NCI-H1417 (cell line): ENCODE measurements at places on chromosomes 1 and 21.

DNA sequence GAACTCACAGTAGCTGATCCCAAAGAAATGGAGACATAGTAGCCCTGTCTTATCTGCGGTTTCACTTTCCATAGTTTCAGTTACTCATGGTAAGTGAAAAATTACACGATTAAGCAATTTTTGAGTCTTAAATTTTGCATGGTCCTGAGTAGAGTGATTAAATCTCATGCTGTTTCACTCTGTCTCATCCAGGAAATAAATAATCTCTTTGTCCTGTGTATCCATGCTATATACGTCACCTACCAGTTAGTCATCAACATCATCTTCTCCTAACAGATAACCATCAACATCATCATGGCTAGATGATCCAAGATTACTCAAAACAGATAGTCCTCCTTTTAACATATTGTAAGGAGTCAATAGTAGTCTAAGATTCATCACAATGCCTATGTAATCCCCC is 1589.3 kb downstream of the BRINP3 start:
- DNase-seq = no peak

DNA sequence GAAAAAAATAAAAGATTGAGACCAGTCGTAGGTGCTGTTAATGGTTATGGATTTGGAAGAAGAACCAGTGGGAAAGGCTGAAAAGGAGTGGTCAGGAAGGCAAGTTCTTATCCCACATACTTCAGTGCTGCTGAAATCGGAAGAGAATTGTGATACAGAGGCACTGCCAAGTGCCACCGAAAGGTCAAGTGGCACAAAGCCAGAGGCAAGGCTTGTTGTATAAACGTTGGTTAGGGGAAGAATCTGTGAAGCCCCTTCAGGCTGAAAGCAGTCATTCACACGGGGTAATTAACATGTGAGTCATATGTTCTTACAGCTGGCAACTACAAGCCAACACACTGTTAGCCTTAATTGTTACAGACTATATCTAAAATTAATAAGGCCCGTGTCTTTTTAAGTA is 48.8 kb downstream of the ZBTB40 start:
- peak; percentile 82 for DNase-seq

DNA sequence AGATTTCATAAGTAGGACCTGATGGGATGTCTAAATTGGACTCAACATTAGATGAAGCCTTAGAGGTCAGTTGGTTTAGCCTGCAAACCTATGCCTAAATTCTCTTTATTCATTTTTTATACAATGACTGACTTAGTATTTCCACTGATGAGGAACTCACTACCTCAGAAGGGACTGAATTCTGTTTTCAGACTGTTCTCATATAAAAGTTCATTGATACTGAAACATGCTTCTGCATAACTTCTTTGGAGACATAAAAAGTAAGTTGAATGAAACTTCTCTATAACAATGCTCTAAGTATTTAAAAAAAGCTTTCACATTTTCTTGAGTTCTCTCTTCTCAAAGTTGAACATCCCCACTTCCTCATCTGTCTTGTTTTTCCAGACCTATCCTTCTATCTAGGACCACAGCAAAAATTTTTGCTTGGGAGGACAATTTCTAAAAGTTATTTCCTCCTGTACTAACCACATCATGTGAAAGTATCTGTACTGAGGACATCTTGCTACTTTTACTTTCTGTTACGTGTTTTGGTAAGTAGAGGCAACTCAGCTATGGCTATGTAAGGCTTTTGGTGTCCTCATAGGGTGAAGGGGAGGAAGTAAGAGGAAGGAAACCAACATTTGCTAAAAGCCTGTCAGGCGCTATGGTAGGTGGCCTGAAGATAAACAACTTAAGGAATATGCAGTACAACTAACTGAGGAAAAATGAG is 64.1 kb downstream of the USP24 start:
- DNase-seq = no peak

DNA sequence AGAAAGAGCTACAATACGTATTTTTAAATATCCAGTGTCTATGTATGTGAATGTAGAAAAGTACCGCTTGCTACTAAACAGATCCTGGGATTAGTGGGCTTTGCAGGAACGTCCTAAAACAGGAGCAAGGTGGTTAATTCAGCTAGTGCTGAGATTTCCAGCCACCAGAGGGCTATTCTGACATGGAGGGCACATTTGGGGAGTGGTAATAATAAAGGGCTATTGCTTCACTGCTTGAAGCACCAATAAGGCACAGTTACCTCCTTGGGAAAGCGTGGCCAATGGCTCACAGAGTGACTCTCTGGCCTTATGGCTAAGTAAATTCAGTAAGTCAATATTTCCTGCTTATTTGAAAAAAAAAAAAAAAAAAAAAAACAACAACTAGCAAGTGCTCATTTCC is 152.4 kb downstream of the GABPA start:
- no peak for DNase-seq

DNA sequence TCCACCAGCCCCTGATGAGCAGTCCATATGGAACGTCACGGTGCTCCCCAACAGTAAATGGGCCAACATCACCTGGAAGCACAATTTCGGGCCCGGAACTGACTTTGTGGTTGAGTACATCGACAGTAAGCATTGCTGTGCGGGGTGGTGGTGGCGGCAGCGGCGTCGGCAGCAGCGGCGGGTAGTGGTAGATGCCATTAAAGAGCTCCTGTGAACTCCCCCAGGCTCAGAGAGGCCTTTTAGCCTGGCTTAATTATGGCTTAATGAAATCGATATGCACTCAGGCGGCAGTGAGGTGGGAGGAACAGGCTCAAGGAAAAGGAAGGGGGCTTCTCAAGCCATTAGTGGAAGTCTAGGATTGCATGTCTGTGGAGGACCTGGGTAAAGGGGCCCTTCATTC is 41.9 kb upstream of the CNTN2 start:
- no peak for DNase-seq

DNA sequence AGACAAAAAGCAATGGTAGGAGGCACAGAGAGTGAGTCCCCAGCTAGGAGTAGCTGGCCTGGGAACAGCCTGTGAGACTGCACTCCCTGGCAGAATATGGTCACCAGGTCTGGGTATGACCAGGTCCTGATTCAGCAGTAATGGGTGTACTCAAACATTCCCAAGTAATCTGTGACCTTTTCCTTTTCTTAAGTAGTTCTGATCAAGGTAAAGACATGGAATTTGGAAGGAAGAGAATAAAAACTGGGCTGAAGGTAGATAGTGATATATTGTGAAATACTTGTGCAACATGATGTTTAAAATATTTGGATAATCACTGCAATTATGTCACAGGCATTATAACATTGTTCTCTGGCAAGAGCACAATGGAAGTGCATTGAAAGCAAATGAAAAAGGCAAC is 147.2 kb upstream of the DPYD start:
- DNase-seq = no peak

DNA sequence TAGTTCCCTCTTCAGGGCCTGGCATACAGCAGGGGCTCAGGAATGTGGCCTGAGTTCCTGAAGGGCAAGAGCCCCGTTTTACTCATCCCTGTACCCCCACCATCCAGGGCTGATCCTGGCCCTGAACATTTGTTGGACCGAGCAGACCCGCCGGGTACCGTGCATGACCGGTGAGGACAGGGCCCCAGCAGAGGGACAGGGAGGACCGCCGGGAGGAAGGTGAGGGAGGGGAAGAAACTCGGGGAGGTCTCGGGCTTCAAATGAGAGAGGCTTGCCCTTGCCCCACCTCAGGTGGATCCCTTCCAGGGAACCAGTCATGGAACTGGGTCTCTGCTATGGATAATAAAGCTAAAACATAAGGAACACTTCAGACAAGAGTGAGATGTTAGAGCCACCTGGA is 167.8 kb upstream of the KLHDC7A start:
- DNase-seq = no peak

- DNase-seq = no peak
Observed at GRCh38 chr1:172513479-172513878, 19.5 kb upstream of the SUCO start.

DNA sequence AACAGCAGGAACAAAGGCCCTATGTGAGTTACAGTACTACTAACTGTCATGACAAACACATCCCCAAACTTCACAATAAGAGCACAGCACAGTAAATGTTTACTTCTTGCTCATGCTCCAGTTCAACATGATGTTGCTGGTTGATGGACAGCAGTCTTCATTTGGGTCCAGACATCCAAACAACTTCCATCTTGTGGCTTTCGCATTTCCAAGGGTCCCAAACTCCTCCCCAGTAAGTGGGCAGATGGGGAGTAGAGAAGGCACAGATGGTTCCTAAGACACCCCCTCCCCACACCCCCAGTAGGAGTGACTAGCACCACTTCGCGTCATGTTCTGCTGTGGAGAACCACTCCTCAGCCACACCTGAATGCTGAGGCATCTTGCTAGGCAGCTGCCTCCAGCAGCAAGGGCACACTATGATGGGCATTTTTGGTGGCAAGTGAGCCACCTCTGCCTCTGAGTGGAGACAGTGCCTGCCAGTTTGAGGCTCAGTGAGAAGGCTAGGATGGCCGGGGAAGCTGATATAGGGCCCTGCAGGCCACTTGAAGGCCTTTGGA is 32.7 kb upstream of the CD2 start:
- no peak for DNase-seq

- DNase-seq = no peak
Observed at GRCh38 chr1:204994086-204994862, 48.7 kb upstream of the CNTN2 start.

- DNase-seq = peak; percentile 52
Observed at GRCh38 chr1:153536671-153537375, 1.0 kb upstream of the S100A6 start.

DNA sequence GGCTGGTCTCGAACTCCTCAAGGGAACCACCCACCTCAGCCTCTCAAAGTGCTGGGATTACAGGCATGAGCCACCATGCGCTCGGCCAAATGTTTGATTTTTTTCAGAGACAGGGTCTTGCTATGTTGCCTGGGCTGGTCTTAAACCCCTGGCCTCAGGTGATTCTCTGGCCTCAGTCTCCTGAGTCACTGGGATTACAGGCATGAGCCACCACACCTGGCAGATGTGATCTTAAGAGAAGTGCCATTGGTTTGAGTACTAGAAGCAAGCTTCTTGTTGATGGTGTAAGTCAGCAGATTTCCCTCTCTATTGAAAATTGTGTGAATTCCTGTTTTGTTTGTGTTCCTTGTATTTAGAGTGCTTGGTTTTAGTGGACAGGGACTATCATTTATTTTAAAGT is 5.2 kb downstream of the CAP1 start:
- DNase-seq = no peak

DNA sequence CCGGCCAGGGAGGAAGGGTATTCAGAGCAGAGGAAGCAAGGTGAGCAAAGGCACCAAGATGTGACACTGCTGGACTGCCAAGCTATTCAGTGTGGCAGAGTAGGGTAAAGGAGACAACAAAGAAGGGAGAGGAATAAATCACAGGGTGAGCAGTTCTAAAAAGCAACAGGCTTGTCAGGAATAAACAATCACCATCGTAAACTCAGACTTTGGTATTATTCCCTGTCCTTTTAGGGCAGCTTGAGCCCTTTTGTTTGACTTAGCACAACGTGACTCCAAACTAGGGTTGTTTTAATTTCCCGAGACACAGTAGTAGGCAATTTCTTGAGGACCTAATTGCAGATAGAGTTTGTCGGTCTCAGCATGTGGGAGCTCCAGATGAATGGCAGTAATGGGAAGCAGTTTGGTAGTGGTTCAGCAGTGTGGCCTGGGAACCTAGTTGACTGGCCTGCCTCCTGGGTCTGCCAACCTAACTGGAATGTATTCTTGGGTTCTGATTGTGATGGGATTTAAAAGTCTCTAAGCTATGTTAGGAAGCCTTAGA is 4.3 kb downstream of the CR1L start:
- DNase-seq = no peak

DNA sequence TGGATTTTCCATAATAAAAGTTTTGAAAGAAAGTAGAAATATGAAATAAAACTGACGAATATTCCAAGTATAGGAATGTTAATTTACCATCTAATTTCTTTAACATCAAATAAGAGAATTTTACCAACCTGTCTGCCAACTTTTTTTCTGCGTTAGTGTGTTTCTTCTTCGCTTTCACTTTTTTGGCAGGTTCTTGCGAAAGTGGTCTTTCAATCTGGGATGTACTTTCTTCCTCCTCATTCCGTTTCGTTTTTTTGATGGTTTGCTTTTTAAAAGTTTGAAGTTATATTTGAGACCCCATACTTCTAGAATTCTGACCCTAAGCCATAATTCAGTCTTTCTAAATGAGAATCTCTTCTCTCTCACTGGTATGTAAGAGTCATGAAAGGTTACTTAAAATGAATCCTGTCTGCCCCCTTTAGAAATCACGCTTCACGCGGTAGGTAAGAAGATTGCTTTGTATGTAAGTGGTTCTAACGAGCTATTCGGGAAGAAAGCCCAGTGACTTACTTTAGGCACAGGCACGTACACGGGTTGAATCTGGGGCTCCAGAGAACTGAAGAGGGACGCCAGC is 580 bp downstream of the RBM34 start:
- DNase-seq = no peak

DNA sequence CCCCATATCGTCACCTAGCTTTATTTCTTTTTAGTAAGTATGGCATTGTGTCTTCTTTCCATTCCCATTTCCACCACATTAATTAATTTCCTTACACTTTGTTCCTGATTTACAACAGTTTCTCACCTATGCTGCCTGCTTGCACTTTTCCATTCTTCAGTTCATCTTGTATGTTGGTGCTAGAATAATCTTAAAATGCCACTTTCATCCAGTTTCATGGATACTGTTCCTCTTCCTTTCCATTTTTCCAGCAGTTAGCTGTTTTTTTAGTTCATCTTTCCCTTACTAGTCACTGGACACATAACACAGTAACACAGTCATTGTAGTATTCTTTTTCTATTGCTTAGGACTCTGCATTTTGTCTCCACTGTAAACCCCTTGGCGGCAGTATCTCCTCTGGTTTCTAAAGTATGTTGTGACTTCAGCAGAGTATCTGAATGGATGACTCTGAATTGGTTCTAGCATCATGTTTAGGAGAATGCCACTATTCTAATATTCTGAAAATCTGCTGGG is 2.1 kb downstream of the CDC7 start:
- no peak for DNase-seq

DNA sequence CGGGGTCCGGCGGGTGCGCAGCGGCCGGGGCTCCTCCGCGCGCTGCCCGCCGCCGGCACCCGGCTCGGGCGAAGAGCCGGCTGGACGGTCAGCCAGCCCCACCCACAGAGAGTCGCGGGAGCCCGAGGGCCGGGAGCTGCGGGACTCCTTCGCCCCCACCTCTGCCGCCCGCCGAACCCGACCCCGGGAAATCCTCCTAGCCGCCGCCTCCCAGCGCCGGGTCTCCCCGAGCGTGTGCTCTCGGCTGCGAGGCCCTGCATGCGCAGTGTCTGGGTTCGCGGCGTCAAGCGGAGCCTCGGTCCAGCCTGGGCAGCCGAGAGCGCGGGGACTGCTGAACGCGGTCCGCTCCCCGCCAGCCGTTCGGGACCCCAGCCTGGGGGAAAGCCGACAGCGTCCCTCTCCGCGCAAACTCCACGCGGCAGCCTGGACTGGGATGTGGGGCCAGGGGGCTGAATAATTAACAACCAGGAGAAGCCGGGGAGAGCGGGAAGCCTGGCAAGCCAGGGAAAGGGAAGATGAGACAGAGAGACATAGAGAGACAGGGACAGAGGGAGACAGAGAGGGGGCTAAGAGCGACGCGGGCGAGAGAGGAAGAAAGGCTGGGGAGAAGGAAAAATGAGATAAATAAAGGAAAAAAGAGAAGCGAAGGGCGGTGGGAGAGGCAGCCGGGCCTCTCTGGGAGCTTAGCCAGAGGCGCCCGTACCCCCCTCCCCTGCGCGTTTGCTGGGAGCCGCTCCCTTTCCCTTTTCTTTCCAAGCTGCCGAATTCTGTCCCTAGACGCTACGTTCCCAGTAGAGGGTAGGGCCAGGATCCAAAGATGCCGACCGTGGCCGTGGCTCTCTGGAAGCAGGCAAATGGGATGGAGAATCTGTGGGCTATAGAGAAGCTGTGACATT is 64.2 kb downstream of the MEF2D start:
- DNase-seq = no peak
